PC-9 (cell line): ENCODE measurements at places on chromosomes 4 and X.

DNA sequence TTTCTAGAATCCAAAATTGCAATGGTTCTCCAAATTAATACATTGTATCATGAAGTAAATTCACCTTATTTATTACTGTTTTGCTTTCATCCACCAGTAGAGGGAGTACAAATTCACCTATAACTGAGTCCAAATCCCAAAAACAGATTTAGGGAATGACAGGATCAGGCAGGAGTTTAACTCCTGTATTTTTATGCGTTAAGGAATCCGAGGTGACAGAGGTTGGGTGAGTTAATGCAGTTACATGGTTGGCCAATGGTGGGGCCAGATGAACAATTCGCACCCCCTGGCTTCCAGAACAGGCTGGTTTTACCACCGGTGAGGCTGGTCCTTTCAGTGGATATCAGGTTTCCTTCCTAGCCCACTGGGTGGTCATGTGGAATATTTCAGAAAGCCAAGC is 82.4 kb downstream of the MTNR1A start:
- no peak for DNase-seq

- DNase-seq, result no peak
Measured at GRCh38 chrX:69844636-69845035, 205.1 kb downstream of the AWAT2 start.

DNA sequence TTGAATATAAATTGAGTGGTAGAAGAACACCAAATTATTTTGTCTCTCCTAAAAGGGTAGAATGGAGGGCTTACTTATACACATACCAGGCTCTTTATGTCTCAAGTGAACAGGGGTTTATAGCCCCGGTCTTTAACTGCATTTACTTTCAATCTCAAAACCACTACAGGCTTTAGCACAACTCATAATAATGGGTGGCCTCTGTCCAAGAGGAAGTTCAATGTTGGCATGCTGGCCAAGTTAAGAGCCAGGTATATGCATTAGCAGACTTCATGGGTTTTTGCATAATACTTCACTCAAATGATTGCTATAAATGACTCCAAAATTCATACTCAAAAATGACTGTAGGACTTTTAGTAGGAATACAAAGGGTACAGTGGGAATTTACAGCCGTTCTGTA is 118.5 kb upstream of the OTUD4 start:
- no peak for DNase-seq

DNA sequence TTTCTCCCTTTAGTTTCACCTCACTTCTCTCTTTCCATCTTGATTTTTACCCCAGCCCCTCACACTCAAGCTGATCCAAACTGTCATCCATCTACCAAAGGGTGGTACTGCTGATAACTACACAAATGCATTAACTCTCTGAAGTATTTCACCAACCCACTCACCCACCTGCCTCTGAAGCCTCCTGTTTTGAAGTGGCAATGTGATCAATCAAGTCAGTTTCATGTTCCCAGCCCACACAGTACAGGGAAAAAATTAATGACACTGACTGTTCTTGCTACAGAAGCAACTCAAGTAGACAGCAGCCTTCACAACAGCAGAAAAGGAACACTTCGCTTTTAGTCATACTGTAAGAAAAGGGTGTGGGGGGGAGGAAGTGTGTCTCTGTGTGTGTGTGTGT is 183.0 kb upstream of the NOCT start:
- DNase-seq, result no peak
